ENCODE measurements at places on chromosomes 16 and 17.
A peak's percentile ranks its signal among the peaks of the same experiment; 100 is the strongest.

DNA sequence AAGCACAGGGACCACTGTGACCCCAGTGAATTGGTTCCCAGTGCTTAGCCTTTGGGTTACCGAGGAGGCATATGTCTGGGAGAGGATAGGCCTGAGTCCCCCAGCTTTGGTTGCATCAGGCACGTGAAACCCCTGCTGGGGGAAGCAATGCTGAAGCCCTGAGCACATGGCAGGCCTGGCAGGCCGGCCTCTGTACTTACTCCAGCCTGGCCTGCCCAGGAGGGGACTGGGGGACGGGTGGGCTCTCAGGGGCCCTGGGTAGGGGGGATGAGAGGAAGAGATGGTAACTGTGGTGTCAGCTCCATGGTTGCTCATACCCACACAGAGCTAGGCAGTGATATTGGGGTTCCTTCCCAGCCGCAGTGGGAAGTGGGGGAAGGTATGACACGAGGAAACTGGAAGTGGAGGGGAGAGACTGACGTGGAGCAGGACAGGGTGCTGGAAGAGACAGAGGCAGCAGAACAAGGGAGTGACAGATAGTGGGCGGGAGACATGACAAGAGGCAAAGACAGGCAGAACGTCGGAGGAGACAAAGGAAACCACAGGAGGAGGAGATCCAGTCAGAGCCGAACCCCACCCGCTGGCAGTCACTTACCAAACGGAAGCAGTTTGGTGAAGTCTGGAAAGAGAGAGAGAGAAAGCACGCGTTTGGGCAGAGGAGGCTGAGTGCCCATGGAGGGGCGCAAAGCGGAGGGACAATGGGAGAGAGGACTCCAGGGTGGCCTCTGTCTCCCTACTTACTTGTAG, 9.1 kb downstream of the TMEM208 start:
- DNase-seq, result peak; percentile 85

DNA sequence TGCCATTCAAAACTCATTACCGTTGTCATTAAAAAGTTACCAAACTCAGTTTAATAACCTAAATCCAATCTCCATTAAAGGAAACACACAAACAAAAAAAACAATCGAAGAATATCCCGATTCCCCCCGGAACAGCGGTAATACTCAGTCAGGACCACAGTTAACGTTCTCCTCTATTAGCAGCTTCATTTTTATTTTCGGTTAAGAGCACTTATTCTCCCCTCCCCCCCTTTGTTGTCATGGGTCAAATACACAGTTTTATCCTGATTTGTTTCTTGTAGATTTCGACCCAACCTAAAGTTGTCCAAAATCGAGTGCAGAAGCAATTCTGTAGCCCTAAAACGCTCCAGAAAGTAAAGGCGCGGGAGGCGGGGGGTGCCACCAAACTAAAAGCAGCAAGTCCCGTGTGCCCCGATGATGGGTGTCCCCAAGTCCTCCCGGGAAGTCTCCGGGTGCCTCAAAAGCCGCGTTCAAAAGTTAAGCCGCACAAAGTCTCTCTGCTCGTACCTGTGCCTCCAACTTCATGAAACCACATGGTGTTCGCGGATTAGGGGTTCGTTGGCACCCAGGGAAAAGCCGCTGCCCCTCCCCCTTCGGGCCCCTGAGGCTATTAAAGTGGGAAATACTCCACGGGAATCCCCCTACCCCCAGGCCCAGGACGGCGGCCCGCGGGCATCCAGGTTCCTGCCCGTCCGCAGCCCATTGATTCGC, 996 bp downstream of the SUMO2 start:
- peak; percentile 61 for DNase-seq

- DNase-seq, result peak; percentile 53
Observed at GRCh38 chr17:61087024-61087423, 312.6 kb upstream of the TBX2 start.

DNA sequence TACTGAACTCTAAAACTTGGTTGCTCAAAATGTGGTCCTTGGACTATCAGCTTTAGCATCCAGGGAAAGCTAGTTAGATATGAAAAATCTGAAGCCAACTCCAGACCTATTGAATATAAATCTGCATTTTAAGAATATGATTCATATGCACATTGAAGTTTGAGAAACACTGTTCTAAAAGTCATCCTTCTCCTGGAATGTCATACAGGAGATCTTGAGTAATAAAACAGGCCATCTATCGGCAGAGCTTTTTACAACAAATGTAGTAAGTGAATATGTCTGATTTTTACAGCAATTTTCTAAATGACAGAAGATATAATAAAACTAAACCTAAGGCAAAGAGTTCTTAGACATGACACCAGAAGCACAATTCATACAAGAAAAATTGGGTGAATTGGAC, 140.4 kb downstream of the PMP22 start:
- no peak for DNase-seq

- DNase-seq, result no peak
Observed at GRCh38 chr17:21505819-21506815, 130.0 kb downstream of the KCNJ12 start.

DNA sequence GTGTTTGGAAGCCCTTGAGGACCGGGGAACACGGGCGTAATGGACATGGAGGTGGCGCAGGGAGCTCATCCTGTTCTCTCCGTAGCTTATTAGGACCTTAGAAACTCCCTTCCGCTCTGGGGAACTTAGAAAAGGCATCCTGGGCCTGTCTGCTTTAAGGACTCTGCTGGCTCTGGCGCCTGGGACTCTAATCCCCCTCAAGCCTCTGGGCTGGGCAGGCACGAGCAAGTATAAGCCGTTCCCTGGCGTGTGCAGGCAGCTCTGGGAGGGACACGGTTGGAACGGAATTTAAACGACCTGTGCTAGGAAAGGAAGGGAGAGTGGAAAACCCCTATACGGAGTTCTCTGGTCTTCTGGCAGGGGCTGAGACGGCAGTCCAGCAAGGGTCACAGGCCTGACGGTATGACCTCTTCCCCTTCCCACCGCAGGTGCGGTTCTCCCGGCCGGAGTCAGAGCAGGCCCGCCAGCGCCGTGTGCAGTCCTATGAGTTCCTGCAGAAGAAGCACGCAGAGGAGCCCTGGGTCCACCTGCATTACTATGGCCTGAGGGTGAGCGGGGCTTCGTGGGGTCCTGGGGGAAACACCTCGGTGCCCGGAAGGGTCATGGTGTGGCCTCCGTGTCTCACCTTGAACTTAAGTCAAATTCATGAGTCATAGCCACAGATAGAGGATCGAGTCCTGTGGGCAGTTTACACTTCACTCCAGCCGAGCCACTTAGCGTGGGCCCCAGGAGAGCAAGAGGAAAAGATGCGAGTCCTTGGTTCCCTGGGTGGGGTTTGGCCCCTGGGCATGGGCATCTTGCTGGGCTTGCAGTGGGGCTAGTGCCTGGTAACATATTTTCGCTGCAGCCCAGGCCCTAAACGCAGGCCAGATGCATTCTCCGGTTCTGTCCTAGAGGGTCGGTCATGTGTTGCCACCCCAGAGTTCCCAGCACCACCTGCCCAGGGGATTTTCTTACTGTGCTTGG, 17.7 kb downstream of the POLR3E start:
- no peak for DNase-seq

- DNase-seq, result no peak
Observed at GRCh38 chr16:13936596-13937081, 16.7 kb downstream of the ERCC4 start.

DNA sequence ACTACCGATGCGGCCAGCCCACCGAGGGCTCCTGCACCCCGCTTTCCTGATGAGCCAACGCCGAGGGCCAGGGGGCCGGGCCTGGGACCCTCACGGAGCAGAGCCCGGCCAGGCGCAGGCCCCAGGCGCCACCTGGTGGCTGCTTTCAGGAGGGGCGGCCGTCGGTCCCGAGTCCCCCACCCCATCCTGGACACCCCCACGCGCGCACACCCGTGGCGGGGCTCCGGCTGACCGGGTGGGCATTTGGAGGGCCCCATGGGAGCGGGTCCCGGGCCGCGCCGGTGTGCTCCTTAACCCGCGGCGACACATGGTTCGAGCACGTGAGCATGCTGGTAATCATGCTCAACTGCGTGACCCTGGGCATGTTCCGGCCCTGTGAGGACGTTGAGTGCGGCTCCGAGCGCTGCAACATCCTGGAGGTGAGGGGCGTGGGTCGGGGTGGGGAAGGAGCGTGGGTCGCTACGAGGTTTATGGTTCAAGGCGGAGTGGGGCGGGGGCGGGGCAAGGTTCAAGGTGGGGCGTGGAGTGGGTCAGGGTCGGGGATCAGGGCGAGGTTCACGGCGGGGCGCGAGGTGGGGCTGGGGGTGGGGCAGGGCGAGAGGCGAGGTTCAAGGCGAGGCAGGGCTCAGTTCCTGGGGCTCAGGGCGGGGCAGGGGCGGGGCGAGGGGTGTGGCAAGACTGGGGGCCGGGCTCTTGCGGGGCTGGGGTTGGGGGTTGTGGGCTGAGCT, 30.2 kb downstream of the TPSG1 start:
- DNase-seq, result peak; percentile 16

- DNase-seq, result no peak
Observed at GRCh38 chr17:40782450-40782849, at the start of gene KRT27. TSS of gene KRT27 (minus strand) at chr17:40782550. CDS start at chr17:40782493, 57 bp downstream.

DNA sequence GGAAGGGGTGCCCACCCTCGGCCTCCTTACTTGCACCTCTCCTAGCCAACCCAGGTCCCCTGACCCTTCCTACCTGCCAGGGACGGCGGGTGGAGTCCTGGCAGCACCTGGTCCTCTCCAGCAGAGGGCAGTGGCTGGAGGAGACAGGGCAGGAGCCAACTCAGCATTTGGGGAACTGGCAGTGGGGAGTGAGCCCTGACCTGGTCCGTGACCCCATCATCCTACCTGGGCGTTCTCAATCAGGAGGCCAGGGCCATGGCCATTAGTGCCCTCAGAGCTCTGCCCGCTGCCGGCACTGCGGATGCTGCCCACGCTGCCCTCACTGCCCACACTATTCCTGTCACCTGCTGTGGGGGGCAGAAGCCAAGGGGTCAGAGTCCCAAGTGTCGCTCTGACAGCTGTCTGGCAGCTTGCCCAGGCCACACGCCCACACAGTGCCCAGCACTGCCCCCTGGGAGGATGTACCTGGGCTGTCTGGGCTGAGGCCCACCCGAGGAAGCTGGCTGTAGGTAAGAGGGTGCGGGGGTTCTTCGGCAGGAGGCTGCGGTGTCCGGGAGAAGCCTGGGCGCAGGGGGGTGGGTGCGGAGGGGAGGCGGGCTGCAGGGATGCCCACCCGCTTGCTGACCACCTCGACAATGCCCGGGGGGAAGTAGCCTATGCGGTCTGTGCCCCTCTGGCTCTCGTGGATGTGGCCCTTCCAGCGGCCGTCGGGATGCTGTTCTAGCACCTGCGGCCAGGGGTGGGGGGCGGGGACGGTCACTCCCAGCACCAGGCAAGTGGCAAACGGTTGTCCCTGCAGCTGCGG, 10.8 kb downstream of the CASKIN2 start:
- peak; percentile 70 for DNase-seq

GRCh38 chr17:78038748-78039288, 80.3 kb downstream of the TNRC6C start:
- no peak for DNase-seq

DNA sequence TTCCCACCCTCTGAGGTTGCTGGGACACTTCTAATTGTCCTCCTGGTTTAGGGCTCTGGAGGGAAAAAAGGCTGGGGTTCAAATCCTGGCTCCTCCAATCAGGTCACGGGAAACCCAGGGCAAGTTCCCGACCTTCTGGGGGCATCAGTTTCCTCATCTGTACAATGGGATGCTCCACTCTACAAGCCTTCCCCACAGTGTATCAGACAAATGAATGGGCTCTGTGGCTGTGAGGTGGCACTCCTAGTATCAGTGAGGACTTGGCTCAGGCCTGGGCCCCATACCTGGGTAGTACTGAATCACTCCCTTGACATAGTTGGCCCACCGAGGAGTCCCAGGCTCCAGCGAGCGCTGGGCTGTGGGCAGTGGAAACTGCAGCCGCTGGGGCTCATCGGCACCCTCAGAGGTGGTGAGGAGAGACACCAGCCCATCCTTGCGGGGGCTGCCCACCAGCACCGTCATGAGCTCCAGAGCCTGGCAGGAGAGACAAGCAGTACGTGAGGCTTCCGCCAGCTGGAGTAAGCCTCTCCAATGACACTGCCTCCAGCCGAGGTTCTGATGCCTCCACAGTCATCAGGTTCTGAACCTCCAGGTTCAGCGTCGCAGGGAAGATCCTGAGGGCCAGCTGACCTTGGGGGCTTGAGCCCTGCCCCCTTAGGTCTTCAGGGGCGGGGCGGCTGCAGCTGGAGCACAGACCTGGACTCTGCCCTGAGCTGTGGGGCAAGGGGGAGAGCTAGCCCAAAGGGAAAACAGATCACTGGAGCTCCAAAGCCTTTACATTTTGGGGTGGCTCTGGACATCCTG, 1.2 kb downstream of the GALK1 start:
- DNase-seq, result no peak

DNA sequence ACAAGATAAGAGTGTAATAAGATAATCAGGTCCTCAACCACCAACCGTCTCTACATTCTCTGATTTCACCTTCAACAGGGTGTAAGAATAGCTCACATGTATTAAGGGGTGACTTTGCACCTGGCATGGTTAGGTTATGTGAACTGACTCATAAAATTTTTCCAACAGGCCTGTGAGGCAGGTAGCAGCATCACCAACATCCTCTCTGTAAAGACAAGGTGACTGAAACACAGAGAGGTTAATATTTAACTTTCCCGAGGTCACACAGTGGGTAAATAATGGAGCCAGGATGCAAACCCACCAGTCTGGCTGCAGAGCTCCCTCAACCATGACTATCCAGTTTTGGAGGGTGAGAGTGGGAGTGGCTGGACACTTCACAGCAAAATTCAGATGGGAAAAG, 317.2 kb downstream of the C16orf95 start:
- no peak for DNase-seq

DNA sequence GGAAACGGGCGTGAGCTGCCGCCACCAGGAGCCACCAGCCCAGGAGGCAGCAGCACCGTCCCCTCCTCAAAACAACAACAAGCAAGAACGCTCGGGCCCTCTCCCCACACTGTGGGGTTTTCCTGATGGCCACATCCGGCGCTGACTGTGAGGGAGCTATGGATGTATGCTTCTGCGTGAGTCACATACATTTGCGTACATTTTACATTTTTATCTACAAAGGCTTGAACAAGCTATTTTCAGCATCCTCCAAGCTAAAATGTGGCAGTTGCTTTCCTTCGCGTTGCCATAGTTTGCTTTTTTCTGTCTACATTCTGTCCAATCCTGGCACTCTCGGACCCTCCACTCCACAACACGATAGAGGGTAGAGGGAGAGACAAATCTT, 2.0 kb upstream of the ABR start:
- DNase-seq, result no peak

DNA sequence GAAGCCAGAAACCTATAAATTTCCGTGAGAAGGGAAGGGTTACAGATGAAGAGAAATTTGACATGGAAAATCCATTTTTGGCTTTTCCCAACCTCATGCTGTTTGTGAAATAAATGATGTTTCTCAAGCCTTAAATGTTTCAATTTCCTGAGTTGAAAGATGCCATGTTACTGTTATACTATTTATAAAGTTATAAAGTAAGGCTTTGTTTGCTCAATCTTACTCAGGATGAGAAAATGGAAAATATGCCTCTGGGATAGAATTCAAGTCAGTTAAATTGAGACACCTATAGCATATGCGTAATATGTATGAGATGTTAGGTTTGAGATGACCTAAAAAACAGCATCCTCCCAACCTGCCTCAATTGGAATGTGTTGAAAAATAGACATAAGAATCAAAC, 19.9 kb upstream of the FAM20A start:
- DNase-seq, result no peak

GRCh38 chr16:65105171-65105570, 16.7 kb downstream of the CDH11 start:
- no peak for DNase-seq

GRCh38 chr16:28872952-28873351, 5.3 kb upstream of the ATP2A1 start:
- no peak for DNase-seq

GRCh38 chr16:47787696-47788095, 326.6 kb downstream of the PHKB start:
- DNase-seq, result peak; percentile 21

- no peak for DNase-seq
Observed at GRCh38 chr16:28181515-28181914, 30.2 kb downstream of the XPO6 start.
